Lower leg skin (tissue), 4 donors: ENCODE measurements at places on chromosomes 4 and X. TPM values are rescaled to one million over a fixed set of nuclear protein-coding genes. Genes with fewer than 3 reads are reported as not detected.

GRCh38 chr4:94458682-94459081, 6.9 kb downstream of the PDLIM5 start:
- no peak for DNase-seq

DNA sequence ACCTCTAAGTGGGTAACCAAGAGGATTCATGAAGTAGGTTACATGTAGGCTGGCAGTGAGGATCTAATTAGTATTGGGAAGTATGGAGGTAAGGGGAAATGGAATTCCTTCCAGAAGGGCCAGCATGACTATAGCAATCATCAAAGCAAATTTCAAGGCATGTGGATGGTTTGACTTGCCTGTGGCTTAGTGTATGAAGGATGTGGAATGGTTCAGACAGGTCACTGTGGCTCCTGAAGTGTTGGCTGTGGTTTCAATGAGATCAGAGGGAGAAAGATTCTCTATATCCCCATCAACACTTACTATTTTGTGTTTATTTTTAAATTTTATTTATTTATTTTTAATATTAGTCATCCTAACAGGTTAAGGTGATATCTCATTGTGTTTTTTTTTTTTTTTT, 121.6 kb upstream of the TBC1D9 start:
- DNase-seq, result no peak

- DNase-seq, result no peak
Observed at GRCh38 chrX:105109936-105110335, 110.6 kb downstream of the TEX13A start.

DNA sequence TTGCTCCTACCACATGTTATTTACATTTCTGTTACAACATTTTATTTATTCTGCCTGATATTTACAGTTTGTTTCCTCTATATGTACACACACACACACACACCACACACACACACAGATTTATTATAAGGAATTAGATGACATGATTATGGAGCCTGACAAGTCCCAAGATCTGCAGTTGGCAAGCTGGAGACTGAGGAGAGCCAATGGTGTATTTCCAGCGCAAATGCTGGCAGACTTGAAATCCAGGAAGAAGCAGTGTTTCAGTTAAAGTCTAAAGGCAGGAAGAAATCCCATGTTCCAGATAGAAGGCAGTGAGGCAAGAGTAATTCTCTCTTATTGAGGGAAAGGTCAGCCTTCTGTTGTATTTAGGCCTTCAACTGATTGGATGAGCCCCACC, 1.8 kb upstream of the KLHL4 start:
- DNase-seq, result no peak

DNA sequence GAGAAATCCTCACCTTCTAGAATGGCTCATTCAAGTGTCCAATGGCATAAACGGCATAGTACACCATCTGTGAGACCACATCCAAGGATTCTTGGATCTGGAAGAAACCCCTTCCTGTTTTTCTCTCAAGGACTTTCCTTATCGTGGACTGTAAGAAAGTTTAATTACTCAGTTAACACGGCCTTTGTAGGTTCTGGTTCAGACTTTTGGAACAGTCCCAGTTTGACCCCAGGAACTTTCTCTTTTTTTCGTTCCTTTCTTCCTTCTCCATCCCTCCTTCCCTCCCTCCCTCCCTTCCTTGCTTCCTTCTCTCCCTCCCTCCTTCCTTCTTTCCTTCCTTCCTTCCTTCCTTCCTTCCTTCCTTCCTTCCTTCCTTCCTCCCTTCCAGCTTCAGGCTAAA, 343.5 kb upstream of the SMIM31 start:
- no peak for DNase-seq

DNA sequence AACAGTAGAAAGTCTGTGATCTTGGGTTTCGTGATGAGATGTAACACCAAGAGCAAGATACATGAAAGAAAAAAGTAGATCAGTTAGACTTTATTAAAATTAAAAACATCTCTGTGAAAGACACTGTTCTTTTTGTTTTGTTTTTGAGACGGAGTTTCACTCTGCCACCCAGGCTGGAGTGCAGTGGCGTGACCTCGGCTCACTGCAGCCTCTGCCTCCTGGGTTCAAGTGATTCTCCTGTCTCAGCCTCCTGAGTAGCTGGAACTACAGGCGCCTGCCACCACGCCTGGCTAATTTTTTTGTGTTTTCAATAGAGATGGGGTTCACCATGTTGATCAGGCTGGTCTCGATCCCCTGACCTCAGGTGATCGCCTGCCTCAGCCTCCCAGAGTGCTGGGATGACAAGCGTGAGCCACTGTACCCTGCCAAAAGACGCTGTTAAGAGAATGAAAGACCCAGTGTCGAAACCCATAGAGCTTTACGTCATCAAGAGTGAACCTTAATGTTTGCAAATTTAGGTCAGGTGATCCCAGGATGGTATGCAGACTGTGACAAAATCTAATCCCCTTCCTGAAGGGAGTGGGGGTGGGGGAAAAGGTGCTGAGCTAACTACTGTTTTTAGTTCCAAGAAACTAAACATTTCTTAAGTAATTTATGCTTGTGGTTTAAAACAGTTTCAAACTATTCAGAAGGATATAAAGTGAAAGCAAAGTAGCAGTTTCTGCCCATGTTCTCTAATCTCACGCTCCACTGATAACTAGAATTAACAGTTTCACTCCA, 8.0 kb downstream of the OFD1 start:
- no peak for DNase-seq

DNA sequence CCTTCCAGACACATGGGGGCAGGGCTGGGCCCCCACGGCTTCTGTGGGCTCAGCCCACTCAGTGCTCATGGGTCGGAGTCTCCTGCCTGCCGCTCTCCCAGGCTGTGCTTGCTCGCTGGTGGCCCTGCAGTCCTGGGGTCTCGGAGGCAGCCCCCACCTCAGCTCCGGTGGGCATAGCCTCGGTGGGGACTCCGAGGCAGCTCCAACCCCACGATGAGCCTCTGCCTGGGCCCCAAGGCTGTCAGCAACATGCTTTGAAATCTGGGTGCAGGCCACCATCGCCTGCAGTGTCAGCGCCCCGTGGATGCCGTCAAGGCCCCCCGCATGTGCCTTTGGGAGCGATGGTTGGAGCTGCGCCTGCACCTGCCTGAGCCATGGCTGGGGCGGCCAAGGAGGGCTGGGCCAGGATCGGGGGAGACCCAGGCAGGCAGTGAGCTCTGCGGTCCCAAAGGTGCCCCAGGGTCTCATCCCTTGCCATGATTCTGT, 30.2 kb upstream of the SPON2 start:
- DNase-seq, result peak; percentile 85

DNA sequence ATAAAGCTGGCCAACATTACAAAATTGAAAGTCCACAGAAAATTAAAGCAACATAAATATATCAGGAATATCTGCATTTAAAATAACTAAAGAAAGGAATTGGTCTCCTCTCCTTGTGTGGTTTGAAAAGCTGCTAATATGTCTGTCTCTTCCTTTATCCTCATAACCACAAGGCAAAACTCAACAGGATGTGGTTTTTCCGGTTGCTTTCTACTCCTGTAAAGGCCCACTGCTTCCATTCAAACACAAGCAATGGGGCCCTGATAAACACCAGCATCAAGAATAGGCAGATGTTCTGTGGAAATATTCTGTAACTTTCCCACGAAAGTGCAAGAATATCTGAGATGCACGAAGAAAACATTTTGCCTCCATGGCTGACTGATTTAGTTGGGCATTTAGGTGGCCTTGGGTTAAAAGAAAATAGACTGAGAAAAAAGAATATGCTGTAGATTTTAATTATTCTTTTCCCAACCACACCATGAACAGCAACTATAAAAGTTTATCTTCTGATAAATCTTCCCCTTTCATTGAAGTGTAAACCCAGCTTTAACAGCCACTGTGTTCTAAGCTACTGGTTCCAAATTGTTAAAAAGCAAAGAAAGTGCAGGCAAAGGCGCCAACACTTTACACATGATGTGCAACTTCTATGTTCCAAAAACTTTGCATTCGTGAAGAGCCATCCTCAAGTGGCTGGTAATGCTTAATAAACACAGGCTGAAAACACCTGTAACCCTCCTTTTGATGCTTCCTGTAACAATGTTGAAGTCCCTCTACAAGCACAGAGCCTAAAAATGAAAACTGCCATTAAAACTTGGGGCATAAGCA, 50.5 kb upstream of the NDST3 start:
- no peak for DNase-seq

GRCh38 chr4:2797545-2798305, 4.8 kb downstream of the SH3BP2 start:
- DNase-seq, result peak; percentile 50

DNA sequence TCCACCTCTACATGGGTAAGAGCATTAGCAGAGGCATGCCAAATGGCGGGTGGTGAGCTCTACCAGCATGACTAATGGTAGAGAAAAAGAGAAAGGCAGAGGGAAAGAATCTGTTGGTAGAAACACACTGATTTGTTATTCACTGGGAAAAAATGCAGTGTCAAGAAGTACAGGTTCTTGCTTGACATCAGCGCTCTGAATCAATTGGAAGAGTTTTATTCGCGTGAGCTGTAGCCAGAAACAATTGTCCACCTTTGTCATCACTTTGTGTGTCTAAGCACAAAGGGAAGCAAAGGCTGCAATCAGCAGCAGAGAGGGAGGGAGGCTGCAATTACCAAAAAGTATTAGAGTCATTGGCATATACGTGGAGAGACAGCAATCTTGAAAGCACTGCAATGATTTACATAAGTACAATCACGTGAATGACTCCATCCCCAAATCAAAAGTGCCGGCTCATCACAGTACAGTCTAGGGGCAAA, 67.7 kb upstream of the HS3ST1 start:
- DNase-seq, result no peak

GRCh38 chr4:185357211-185357610, 38.5 kb downstream of the LRP2BP start:
- no peak for DNase-seq

- DNase-seq, result no peak
Observed at GRCh38 chr4:27217261-27217769, 356.7 kb downstream of the STIM2 start.

DNA sequence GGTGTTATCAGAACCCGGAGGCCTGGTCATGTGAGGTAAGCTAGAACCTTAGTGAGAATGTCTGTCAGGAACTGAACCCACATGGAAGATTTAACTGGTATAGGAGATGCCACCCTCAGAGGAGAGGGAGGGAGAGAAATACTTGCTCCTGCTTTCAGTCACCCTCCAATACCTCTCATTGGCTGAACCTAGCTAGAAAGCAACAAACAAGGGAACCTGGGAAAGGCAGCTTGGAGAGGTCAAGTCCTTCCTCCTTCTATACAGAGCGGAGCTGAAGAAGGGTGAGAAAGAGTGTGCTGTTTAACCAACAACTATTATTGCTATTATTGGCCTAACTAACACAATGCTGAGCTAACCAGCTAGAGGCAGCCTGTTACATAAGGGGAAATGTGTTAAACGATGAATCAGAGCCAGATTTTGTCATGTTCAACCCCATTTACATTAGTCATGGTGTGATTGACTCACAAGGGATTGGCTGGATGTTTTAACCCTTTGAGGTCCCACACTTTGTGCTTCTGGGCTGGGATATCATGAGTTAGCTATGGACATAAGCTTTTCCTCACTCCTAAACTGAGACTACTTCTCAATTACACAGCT, 96.5 kb upstream of the ESX1 start:
- DNase-seq, result no peak

DNA sequence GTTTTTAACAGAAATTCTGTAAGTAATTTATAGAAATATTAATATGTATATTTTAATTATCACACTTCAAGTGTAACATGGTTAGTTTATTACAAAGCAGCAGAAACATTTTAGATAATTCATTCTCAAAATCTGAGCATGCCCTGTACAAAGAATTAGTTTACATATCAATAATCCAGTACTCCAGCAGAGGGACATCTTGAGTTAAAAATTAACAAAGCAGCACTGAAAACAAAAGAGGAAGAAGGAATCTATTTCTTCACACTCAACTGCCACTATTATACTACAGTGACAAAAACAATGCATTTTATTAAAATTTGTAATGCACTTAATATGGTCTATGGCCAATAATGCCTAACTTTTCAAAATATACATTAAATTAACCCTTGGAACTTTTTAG, 179.1 kb upstream of the KLHL4 start:
- no peak for DNase-seq

DNA sequence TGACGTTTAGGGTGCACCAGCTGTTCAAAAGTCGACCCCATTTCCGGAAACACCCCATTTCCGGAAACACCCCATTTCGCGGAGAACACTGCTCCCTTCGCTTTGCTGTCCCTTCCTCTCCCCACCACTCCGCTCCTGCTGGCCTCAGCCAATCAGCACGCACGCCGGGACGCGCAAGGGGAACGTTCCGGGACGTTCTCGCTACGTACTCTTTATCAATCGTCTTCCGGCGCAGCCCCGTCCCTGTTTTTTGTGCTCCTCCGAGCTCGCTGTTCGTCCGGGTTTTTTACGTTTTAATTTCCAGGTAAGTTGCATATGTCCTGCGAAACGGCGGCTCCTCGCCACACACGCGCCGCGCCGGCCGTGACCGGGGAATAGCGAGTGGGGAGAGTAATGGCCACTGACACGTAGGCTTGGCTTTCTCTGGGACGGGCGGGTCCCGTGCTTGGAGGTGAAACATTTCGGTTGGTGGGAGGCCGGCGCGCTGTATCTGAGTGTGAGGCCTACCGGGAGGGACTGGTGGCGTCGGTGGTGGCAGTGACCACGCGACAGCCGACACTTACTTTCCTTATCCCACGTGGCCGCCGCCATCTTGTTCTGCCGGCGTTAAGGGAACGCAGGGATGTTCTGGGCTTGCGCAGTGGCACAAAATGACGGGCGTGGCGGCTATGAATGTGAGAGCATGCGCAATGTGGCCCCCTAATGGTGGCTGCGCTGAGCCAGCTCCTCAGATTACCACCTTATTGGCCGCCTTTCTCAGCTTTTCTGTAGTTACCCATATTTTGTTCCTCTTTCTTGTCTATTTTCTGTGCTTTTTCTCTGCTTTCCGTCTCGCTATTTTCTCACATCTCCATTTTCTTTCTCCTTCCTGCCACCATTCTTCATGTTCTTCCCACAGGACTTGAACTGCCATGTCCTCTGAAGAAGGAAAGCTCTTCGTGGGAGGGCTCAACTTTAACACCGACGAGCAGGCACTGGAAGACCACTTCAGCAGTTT, at the start of gene RBM3:
TSS of gene RBM3 (plus strand) at position 215 of the 997 bp plus-strand sequence. CDS start at position 912, 697 bp downstream.
- DNase-seq, result peak; percentile 98

The FGF5 gene
- total RNA-seq, result not detected

The SOD3 gene
- total RNA-seq, result 73.6 TPM

The NXF2B gene
- total RNA-seq, result not detected

The ADH4 gene
- 0.13 TPM for total RNA-seq

The GSPT2 gene
- total RNA-seq, result 1.4 TPM

The ALAS2 gene
- total RNA-seq, result not detected

The PDLIM5 gene
- 81.4 TPM for total RNA-seq

The NWD2 gene
- total RNA-seq, result 1.1 TPM
